Activated CD4-positive, alpha-beta T cell treated with anti-CD3 and anti-CD28 coated beads, Interleukin-2, amount 50 U/mL, for 24 hours (primary cell): ENCODE measurements at places on chromosomes 1 and 21.

DNA sequence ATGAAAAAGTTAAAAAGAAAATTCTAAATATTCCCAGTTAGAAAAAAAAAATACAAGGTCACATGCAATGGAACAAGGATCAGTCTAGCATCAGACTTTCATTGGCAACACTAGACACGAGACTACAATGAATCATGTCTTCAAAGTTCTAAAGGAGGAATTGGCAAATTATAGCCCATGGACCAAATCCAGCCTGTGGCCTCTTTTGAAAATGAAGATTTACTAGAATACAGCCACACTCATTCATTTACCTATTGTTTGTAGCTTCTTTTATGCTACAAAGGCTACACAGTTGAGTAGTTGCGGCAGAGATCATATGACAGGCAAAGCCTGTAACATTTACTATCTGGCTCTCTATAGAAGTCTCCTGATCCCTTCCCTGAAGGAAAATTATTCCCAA is 71.4 kb downstream of the MRPL39 start:
- no peak for DNase-seq

GRCh38 chr1:118988186-118989005 is at the start of gene TBX15:
TSS of gene TBX15 (minus strand) at chr1:118988343. CDS start at chr1:118987795, 548 bp downstream.
- DNase-seq, result no peak

- no peak for DNase-seq
These were observed 8.3 kb downstream of the SHISA4 start for GRCh38 chr1:201896951-201897391.

DNA sequence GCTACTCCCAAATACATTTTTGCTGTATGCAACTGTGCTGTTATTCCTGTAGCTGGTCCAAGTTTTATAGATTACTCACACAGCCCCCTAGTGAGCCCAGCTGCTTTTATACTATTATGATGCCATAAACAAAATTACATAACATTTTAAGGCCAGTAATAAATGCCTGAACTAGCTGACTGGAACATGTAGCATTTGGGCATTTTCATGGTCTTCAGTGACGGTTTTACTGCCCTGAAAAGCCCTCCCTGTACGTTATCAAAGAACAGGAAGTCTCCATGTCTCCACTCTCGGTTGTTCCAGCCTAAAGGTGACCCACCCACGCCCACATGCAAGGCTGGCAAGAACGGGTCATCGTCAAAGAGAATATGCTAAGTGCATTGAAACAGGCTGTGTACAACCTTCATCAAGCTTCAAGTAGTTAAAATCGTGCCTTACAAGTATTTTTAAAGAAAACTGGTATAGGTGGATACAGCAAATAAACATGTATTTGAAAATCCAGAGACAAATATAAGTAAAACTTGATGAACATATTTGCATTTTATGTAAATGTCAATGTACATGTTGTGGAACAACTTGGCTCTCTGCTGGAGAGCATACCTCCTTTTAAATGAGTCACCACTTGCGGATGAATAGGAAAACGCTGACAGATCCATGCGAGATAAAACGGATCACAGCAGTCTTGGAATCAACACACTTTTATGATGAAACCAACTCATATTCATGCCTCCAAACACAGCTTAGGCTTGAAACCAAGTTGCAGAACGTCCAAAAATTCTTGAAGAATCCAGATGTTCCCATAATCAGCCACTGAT is 520.5 kb downstream of the SMYD3 start:
- DNase-seq, result no peak

- no peak for DNase-seq
These were observed 44.1 kb downstream of the RASSF5 start for GRCh38 chr1:206551296-206551985.

- no peak for DNase-seq
These were observed 6.7 kb downstream of the MRTO4 start for GRCh38 chr1:19258353-19258752.

GRCh38 chr1:8155528-8156186 is 129.5 kb upstream of the ERRFI1 start:
- DNase-seq, result no peak

- no peak for DNase-seq
These were observed 55.4 kb downstream of the SPEN start for GRCh38 chr1:15902882-15903281.

- no peak for DNase-seq
These were observed 142.6 kb upstream of the CTTNBP2NL start for GRCh38 chr1:112253366-112253765.

GRCh38 chr1:168893359-168893801 is 164.4 kb upstream of the DPT start:
- no peak for DNase-seq

DNA sequence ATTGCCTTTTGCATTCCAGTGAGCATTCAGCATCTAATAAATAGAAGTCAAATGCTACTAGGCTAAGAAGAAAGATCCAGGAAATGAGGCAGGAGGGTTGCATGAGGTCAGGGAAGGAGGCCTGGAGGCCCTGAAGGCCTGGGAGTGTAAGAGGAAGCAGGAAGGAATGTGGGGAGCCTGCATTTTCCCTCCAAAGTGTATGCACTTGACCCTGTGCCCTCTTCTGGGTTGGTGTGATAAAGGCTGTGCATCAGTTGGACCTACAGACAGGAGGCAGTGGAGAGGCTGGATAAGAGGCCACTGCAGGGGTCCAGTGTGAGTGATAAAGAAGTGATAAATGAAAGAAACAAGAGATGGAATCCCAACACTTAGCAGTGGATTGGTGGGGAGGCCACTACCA is 20.4 kb downstream of the KIAA1614 start:
- DNase-seq, result no peak

DNA sequence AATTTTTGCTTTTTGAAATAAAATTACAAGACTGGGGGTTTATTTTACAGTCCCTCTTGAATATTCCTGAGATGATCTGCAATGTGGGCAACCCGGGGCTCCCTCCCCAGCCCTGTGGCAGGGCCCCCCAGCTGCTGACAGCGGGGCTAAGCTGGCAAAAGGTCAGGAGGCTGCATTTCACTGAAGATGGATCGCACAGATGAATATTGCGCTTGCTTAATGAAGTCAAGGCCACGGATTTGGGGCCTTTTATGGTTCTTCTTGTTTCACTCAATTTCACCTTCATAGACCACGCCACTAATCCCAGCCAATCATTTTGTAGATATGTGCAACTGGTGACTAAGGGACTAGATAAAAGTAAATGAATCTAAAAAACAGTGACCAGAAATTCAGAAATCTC is 50.8 kb upstream of the SLC22A15 start:
- DNase-seq, result no peak

- DNase-seq, result no peak
These were observed 8.3 kb downstream of the NHLH2 start for GRCh38 chr1:115832651-115833050.

GRCh38 chr21:38761531-38761930 is 44.2 kb upstream of the ETS2 start:
- DNase-seq, result no peak

GRCh38 chr1:247180581-247180980 is 8.8 kb upstream of the ZNF124 start:
- DNase-seq, result no peak

GRCh38 chr1:178798232-178798861 is 72.5 kb downstream of the ANGPTL1 start:
- DNase-seq, result no peak

GRCh38 chr21:42093991-42094421 is 22.9 kb downstream of the UMODL1 start:
- DNase-seq, result no peak

DNA sequence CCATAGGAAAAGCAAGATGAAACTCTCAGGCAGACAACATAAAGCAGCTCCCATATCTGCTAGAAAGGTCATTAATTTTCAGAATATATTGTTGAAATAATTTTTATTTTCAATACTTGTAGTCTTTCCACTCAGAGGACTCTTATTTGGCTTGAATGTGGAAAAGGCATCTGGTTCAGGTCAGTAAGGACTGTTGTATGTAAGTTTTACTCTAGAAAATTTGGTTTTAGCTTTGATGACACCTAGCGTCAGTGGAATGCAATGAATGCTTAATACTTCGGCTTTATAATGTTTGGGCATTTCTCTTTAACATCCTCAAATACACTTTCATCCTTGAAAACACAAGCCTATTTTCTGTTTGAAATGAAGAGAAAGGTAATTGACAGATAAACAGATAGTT is 63.3 kb downstream of the LRRC40 start:
- DNase-seq, result no peak

GRCh38 chr1:205373022-205373797 is 16.5 kb upstream of the KLHDC8A start:
- DNase-seq, result no peak

GRCh38 chr1:60634106-60634505 is 448.3 kb upstream of the NFIA start:
- DNase-seq, result no peak

- no peak for DNase-seq
These were observed 3.0 kb downstream of the GPR61 start for GRCh38 chr1:109542657-109543056.

- DNase-seq, result no peak
These were observed 522.4 kb upstream of the ZRANB2 start for GRCh38 chr1:71603044-71603776.

GRCh38 chr1:157882580-157882979 is 41.0 kb upstream of the CD5L start:
- no peak for DNase-seq

DNA sequence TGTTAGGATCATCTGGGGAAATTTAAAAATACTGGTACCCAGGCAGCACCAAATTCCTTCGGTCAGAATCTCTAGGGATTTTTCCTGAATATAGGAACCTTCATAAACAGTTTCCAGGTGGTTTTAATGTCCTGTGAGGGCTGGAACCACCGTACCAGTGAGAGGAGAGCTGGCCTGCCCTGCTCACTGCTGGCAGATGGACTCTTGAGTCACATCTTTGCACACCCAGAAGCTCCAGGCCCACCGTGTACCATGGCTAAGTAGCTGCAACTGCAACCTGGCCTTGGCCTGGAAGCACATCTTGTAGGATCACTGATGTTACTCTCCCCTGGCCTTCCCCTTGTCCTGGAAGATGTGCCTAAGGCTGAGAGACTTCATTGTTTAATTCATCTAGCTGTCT is 181.5 kb downstream of the DISC1 start:
- no peak for DNase-seq

DNA sequence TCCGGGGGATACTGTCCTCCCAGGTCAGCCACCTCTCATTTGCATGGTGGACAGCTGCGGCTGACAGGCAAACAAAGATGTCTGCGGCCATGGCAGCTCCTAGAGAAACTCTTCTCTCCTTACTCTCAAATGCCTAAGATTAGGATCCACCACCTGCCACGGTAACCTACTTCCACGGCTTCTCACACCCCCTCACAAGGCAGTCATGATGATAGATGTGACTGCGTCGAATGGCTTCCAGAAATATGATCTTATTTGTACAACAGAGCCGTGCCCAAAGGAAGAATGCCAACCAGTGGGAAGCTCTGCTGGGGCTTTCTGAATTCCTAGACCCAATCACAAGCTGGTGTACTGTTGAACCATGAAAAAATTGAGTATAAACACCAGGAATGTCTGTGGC is 73.4 kb downstream of the BACE2 start:
- DNase-seq, result no peak

DNA sequence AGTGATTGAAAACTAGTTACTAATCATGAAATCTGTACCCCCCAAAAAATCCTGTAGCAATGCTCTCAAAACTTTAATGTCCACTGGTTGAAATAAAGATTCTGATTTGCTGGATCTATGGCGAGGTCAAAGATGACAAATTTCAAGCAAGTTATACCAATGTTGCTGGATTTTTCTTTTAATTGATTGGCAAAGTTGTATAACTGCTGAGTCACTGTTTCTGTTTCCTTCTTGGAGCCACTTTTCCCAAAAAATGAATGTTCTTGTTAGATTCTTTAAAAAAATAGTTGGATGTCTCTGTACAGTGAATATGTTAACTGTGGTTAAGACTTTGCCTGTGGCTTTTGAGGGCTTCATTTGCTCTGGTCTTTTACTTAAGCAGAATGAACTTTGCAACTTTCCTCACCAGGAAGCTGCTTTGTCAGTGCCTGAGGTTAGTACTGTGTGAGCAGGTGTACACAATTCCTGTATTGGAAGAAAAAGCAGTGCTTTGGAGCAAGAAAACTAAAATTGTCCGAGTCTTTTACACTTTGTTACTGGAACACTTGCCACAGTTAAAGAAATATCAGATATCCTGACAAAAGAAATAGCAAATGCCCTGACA is 1211.9 kb downstream of the MRPL39 start:
- DNase-seq, result no peak

DNA sequence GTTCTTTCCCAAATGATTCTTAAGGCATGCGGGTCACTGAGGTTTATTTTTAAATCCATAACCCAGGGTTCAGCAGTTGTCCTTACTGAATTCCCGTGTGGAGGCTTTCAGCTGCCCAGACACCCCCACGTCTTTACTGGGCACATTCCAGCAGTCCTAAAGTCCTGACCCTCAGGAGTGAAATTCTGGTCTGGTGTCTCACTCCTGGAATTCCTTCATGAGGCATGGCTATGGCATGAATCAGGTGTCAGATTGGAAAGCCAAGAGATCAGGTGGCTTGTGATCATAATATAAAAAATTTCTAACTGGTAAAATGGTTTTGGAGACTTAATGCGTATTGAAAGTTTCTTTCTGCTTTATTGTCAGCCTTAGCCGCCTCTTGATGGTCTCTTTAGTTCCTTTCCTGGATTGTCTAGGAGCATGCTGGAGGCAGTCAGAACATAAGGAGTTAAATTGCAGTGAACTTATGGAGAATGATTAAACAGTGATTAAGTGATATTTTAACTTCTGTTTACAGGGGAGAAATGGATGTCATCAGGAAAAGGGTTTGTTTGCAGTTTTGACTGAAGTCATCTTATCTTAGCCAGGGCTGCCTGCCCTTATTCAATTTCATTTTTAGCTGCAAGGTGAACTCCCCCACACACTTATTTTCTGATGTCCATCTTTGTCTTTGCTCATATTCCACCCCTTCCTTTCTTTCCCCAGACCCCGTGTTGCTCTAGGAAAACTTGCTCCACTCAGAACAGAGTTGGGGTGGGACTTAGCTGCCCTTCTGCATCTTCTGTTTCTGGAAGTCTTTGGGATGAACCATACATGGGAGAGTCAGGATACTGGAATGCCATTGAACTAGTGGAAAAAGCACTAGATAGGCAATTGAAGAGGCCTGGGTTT is 25.7 kb upstream of the MACF1 start:
- no peak for DNase-seq

DNA sequence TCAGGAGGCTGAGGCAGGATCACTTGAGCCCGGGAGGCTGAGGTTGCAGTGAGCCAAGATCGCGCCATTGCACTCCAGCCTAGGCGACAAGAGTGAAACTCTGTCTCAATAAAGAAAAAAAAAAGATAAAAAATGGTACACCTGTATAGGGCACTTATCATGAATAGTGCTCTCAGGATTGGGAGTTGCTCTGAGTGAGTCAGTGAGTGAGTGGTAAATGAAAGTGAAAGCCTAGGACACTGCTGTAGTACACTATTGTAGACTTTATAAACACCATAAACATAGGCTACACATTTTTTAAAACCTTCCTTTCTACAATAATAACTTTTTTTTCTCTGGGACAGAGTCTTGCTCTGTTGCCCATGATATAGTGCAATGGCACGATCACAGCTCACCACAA is 16.8 kb downstream of the PHTF1 start:
- DNase-seq, result no peak

DNA sequence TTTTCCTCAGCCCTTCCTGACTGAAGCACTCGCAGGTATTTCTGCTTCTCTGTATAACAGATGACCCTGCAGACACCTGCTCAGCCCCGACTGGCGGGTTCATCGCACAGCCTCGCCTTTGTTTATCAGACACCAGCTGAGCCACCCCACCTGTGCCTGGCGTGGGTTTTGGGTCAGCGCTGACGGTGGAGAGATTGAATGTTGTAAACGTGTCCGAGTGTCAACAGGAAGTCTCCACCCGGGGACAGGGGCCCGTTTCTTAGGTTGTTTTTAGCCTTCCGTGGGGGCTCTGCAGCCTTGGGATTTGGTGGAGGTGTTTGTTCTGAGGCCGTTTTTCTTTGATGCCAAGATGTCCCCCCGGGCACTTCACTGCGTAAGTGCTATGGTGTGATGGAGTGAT is 60.1 kb downstream of the COL18A1 start:
- no peak for DNase-seq
